ENCODE measurements at places on chromosomes 6 and 20.
A peak's percentile ranks its signal among the peaks of the same experiment; 100 is the strongest.

DNA sequence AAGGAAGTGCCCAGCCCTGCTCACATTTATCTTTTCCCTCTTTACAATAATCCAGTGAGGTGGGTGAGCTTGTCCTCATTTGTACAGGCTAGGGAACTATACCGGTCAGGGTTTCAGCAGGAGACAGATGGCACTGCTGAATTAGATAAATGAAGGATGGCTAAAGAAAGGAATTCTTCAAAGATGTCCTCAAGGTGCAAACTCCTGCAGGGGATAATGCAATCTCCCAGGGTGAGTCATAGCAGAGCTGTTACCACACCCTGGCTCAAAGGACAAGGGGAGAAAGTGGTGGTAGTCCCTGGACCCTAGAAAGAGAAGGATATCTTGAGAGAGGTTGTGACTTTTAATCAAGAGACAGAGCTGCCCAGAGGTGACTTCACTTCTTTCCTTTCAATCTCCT, 66.7 kb downstream of the RFPL4B start:
- no peak for DNase-seq

DNA sequence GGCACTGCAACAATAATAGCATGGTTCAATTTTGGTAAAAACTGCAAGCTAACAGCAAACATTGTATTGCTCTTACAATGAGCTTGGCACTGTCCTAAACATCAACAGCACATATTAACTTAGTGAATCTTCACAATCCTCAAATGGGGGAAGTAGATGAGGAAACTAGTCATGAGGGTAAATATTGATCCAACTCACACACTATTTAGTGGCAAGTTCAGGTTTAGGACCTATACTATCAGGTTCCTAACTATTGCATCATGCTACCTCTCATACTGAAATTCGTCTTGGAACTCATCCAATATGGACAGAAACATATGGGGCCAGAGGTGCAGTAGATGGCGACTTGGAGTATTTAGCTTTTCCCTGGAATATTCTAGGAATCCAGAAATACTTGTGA, 34.2 kb downstream of the FKBP1C start:
- no peak for DNase-seq

DNA sequence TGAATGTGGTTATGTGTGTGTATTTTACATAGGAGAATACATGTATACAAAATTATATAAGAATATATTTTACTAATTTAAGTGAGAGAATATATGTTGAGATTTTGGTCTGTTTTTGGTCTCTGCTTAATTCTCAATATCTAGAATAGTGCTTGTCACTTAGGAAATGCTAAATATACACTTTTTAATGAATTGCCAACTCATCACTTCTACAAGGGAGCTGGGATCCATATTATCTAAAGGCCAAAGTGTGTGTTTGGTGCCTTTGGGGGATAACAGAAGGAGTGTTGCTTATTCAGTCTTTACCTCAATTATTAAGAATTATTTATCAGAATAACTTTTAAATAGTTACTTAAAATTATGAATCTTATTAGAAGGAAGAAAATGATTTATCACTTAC, 1304.8 kb downstream of the HACE1 start:
- DNase-seq = no peak

DNA sequence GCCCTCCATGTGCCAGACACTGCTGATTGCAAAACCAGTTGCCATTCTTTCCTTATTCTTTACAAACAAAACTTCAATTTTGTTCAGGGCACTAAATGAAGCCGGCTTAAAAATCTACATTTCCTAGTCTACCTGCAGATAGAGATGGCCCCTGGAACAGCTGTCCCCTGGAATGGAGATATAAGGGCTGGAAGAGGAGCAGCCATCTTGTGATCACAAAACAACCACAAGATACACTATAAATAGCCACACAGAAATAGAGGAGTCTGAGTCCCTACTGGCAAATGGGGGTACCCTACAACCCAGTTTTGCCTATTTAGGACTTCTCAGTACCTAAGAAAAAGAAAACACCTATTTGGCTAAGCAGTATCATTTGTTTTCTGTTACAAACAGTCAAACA, 115.9 kb upstream of the BEND6 start:
- DNase-seq = no peak

DNA sequence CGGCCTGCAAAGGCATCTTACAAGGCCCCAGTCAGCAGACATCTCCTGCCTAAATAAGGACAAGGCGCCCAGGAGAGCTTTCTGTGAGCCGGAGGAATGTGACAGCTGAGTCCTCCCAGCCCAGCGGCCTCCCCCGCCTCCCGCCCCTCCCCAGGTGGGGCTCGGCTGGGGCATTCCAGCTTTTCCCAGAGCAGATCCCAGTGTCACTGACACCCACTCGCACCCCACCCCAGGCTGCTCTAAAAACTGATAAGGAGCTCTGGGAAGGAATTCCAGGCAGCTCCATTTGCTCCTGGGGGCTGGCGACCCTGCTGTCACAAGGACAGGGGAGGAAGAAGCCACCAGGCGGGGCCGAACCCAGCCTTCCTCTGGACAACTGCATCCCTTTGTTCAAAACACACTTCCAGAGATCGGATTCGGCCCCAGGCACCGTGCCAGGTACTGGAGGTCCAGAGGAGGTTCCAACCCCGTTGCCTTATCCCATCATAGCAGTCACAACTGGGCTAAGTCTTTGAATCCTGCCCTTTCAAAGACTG, 49.7 kb downstream of the JPH2 start:
- no peak for DNase-seq

- DNase-seq = no peak
Observed at GRCh38 chr6:158081657-158081935, 86.5 kb downstream of the SERAC1 start.

- DNase-seq = no peak
Observed at GRCh38 chr6:75299801-75300530, 15.4 kb upstream of the TMEM30A start.

DNA sequence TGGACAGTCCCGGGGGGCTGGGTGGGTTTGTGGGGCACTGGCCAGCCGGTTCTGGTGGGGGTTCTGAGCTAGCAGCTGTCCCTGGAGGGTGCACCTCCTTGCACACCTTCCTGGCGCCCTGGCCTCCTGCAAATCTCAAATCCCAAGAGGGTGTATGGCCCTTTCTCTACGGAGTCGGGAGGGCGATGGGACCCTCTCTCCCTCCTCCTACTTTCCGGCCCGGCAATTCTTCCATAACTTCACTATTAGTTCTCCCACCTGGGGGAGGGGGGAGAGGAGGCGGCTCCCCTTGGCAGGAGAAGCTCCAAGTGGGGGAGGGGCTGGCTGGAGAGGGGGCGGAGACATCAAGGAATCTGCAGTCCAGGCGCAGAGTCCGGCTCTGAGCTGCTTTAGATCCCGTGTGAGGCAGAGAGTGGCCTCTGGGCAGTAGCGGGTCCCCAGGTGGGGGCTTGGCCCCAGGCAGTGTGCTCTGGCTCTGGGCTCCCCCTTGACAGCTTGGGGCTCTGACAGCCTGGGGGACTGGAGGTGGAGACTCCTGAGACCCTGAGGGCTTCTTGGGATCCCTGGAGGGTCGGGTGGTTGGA, 1.4 kb upstream of the LAMA5 start:
- no peak for DNase-seq

DNA sequence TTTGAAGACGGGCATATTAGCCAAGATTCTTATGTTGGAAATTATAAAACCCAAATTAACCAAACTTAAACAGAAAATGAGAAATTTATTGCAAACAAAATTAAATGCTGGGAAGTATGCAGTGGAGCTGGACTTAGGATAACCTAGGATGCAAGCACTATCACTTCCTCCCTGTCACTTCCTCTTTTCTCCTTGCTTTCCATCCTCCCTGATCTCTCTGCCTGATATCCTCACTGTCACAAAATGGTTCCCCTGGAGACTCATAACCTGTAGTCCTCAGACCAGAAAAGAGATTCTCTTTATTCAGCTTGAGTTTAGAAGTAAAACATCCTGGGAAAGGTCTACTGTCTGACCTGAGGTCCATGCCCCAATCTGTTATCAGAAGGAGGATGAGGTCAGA, 7.4 kb upstream of the KLHL32 start:
- no peak for DNase-seq

- peak; percentile 76 for DNase-seq
Observed at GRCh38 chr20:50169329-50169823, 15.9 kb upstream of the PEDS1 start.

GRCh38 chr6:140346428-140346827, 972.0 kb upstream of the CITED2 start:
- no peak for DNase-seq
